OCI-LY7 (cell line): ENCODE measurements at places on chromosomes 1 and 21.

DNA sequence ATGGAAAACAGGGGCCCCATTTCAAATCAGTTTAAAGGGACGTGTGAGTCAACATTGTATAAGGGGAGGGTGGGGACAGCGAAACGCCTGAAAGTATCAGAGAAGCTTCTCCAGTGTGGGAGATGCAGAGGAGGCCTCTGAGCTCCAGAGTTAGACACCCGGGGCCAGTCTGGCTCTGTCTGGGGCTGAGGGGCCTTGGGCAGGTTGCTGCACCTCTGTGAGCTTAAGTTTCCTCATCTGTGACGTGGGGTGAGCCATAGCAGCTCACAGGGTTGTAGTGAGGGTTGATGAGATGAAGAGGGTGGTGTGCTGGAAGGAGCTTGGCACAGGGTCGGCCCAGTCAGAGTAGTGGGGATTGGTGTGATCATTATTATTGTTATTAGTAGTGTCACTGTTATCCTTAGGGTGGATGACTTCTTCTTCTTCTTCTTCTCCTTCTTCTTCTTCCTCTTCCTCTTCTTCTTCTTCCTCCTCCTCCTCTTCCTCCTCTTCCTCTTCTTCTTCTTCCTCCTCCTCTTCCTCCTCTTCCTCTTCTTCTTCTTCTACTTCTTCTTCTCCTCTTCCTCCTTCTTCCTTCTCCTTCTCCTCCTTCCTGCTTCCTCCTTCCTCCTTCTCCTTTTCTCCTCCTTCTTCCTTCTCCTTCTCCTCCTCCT is 282.0 kb downstream of the PTPRU start:
- no peak for DNase-seq

- no peak for DNase-seq
These were observed 918 bp downstream of the MIB2 start for GRCh38 chr1:1616045-1616790.

DNA sequence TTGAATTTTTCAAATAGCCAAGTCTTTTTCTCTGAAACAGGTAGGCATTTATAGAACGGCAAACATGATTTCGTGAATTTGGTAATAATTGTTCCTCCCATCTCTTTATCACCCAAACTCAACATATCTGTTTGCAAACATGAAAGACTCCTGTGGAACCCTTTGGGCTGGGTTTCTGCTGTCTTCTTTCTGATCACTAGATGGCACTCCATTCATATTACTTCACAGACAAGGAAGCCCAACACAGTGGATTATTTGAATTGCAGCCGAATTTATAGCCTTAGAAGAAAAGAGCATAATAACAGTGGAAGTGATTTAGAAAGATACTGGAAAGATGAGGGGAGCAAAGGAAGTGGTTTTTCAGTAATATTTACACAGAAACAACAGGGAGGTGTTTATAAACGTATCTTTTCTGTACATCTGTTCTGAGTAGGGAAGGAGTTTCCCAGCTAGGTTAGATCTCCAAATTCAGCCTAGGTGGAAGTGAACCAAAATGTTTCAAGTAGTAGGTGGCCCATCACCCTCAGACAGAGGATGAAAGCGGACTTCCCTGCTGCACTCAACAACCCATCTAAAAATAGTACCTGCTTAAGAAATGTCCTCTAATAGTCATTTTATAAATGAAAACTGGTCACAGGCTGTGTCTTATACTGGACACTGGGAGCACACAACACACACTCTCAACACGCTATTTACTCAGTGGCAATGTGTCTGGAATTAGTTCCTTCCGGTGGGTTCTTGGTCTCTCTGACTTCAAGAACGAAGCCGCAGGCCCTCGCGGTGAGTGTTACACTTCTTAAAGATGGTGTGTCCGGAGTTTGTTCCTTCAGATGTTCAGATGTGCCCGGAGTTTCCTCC is 67.6 kb downstream of the MAP3K21 start:
- DNase-seq, result peak; percentile 50

- DNase-seq, result no peak
These were observed 87.1 kb upstream of the IPO9 start for GRCh38 chr1:201741763-201742342.

- DNase-seq, result no peak
These were observed 176.8 kb downstream of the ATP6V1G3 start for GRCh38 chr1:198363625-198364151.

DNA sequence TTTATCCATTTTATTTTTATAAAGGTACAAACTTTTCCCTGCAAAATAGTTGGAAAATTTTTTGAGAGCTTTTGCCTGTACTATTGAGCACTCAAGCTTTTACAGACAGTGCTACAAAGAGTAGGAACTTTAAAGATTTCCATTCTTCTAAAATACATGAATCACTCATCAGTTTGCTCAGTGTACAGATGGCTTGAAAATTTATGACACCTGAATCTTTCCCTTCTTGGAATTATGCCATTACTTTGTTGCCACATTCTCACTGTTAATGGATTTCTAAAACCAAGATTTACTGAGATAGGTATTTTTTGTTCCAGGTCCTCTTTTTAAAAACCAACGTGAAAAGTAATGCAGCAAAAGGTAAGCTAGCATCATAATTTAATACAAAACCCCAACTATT is 76.0 kb downstream of the GPATCH2 start:
- no peak for DNase-seq

- DNase-seq, result peak; percentile 28
These were observed 1.9 kb upstream of the TEKT2 start for GRCh38 chr1:36081926-36082485.

- DNase-seq, result no peak
These were observed 23.3 kb downstream of the PAX7 start for GRCh38 chr1:18653916-18654315.

GRCh38 chr21:45192332-45192731 is 95.4 kb downstream of the POFUT2 start:
- peak; percentile 7 for DNase-seq

- DNase-seq, result peak; percentile 70
These were observed 183.9 kb upstream of the SGIP1 start for GRCh38 chr1:66350001-66350547.

DNA sequence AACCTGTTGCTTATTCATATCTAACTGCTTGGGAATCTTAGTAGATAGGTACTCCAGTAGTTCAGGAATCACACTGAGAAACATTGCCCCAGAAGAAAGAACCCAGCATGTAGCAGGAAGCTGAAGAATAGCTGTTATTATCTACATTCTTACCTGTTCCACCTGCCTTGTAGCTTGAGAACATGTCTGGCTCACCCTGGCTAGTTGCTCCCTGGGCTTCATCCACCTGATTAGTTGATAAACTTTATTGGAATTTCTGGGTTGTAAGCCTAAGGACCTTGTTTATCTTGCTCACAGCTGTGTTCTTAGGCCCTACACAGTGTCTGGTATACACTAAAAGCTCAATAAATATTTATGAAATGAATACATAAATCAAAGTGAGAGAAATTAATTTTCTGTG is 106.3 kb upstream of the DMRTA2 start:
- no peak for DNase-seq

DNA sequence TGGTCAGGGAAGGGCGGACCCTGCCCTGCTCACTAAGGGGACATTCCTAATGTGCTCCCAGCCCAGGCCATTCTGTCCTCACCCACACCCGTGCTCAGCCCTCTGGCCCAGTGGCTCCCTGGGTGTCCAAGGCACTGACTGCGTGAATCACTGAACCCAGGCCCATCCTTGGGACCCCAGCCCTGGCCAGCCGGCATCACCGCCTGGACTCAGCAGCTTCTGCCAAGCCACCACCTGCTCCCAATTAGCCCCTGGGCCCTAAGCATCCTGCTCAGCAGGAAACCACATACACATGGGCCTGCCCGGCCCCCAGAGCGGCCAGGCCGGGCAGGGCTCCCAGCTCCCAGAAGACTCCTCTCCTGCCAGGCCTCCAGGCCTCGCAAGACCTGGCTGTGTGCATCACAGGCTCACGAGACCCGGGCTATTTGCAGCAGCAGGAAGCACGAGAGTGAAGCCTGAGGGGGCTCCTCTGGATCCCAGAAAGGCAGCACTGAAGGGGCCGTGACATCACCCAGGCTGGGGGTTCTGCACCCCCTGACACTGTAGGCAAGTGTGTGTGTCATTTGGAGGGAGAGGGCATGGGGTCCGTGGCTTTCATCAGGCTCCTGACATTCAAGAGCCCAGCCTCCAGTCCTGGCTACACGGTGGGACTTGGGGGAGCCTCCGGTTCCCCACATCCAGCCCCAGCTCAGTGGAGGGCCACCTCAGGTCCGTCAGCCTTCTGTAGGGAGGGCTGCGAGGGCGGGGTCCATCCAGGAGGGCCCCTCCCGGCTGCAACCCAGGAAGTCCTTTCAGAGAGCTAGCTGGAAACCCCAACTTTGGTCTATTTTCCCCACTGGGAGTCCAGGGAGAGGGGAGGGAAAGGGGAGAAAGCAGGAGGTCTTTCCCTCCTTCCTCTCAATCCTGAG is 1.6 kb downstream of the MFAP2 start:
- no peak for DNase-seq

DNA sequence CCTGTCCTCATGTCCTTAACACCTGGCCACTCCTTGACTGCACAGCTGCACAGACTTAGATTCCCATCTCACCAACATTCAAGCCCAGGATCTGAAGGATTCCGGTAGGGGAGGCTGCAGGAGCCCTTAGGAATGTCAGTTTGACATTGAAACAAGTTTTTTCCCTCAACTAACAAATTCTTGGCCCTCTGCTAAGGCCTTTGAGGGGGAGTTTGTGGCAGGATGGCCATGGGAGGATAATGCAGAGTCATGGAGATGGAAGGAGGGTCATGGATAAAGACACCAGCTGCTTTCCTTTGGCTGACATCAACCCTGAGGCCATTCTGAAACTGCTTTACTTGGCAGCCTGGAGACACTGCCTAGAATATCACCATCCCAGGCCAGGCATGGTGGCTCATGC is 63.4 kb upstream of the PPP2R5A start:
- DNase-seq, result no peak

GRCh38 chr1:204366759-204367158 is 7.0 kb upstream of the PLEKHA6 start:
- peak; percentile 20 for DNase-seq

- no peak for DNase-seq
These were observed 154.2 kb downstream of the ASTN1 start for GRCh38 chr1:177010211-177010825.

DNA sequence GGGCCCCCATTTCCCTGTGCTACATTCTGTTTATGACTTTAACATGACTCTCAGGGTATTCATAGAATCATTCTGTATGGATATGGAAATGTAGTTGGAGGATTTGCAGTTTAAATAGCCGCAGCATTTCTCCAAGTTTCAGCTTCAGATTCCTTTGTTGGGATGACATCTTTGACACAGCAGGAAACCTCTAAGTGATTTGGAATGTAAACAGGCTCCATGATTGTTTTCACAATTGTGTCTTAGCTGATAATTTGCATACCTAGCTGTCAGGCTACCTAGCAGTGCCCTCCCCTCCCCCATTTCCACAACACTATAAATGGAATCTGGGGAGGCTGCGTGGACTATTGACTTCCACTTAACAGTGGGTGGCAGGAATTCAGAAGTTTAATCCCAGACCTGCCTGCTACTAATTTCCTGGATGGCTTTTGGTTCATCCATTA is 290.2 kb downstream of the HLX start:
- no peak for DNase-seq

DNA sequence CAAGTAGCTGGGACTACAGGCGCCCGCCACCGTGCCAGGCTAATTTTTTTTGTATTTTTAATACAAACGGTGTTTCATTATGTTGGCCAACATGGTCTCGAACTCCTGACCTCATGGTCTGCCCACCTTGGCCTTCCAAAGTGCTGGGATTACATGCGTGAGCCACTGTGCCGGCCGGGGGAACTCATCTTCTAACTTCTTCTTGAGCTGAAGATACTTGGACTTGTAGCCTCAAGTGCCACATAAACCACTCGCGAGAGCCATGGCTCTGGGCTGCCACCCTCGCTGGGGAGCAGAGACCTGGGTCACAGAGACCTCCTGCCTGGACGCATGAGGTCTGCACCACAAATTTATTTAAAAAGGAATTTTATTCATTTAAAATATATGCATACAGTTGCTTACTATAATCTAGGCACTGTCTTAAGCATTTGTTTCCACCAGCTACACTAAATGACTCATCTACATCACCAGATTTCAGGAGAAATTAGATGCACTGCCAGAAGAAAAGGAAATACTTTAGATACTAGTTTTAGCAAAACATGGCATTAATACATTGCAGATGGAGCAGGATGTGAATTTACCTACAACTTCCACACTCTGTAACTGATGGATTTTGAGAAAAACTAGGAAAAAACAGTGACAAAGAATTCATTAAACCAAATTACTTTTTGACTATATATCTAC is 29.9 kb upstream of the PUM1 start:
- no peak for DNase-seq

DNA sequence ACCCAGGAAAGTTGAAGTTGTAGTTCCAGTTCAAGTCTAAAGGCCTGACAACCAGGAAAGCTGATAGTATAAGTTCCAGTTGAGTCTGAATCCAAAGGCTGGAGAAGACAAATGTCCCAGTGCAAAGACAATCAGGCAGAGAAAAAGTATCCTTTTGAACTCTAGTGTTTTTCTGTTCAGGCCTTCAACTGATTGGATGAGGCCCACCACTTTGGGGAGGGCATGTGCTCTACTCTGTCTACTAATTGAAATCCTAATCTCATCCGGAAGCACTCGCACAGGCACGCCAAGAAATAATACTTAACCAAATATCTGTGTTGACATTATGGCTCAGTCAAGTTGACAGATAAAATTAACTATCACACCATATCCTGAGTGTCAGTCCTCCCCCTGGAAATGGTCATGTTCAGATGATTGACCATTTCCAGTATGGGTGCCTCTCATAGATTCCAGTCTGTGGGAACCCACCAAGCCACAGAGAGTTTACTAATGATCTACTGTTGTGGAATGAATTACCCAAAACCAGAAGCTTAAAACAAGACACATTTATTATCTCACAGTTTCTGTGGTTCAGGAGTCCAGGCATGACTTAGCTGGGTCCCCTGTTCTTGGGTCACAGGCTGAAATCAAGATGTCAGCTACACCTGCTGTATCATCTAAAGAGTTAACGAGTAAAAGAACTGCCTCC is 296.3 kb upstream of the ZP4 start:
- DNase-seq, result no peak
